ENCODE measurements at places on chromosomes 3 and 15. TPM values are rescaled to one million over a fixed set of nuclear protein-coding genes. Genes with fewer than 3 reads are reported as not detected.

The GLDN gene
- total RNA-seq = not detected

The LYZL4 gene
- total RNA-seq = not detected

The PTPRG gene
- total RNA-seq = 0.35 TPM

DNA sequence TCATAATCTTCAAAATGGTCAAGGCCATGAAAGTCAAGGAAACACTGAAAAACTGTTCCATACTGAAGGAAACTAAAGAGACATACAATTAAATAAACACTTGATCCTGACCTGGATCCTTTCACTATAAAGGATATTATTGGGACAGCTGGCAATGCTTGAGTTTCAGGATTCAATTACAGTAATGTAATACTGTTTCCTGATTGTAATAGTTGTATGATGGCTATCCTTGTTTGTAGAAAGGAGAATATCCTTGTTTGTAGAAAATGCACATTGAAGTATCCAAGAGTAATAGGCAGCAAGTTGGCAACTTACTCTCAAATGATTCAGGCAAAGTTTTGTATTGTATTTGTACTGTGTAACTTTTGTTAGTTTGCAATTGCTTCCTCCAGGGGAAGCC lies 4.6 kb downstream of the CIDEC start:
- no peaks in the 10 kb centered on the region for H3K27me3 ChIP-seq
- peaks cover 23% of the 10 kb centered on the region for H3K4me1 ChIP-seq
- H3K36me3 ChIP-seq = peaks cover 4% of the 10 kb centered on the region
- no peak overlapping the region for H3K27ac ChIP-seq

GRCh38 chr3:125168711-125169393 lies 43.7 kb downstream of the SLC12A8 start:
- no peak overlapping the region for H3K4me3 ChIP-seq
- H3K4me1 ChIP-seq = no peaks in the 10 kb centered on the region
- no peak overlapping the region for H3K27ac ChIP-seq
- H3K27me3 ChIP-seq = no peaks in the 10 kb centered on the region
- DNase-seq = no peak
- no peaks in the 10 kb centered on the region for H3K36me3 ChIP-seq

GRCh38 chr3:64215559-64215958 lies 9.7 kb downstream of the PRICKLE2 start:
- H3K4me1 ChIP-seq = peaks cover 29% of the 10 kb centered on the region
- H3K27ac ChIP-seq = no peak overlapping the region
- H3K27me3 ChIP-seq = no peaks in the 10 kb centered on the region
- no peak overlapping the region for H3K4me3 ChIP-seq
- H3K36me3 ChIP-seq = peaks cover 4% of the 10 kb centered on the region

DNA sequence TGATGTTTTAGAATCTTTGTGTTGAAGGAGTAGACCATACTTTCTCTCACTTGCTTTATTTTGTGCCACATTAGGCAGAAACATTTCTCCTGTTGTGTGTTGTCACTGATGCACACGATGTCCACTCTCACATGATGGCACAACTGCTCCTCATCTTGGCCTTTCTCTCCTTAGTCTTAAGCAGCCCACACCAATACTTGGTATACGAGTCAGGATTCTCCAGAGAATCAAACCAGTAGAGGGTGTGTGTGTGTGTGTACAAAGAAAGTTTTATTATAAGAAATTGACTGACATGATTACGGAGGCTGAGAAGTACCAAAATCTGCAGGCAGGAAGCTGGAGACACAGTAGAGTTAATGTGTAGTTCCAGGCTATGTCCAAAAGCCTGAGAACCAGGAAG lies 187.1 kb downstream of the ALCAM start:
- no peak overlapping the region for H3K27ac ChIP-seq
- no peak overlapping the region for H3K4me3 ChIP-seq
- no peaks in the 10 kb centered on the region for H3K27me3 ChIP-seq
- no peak for DNase-seq

DNA sequence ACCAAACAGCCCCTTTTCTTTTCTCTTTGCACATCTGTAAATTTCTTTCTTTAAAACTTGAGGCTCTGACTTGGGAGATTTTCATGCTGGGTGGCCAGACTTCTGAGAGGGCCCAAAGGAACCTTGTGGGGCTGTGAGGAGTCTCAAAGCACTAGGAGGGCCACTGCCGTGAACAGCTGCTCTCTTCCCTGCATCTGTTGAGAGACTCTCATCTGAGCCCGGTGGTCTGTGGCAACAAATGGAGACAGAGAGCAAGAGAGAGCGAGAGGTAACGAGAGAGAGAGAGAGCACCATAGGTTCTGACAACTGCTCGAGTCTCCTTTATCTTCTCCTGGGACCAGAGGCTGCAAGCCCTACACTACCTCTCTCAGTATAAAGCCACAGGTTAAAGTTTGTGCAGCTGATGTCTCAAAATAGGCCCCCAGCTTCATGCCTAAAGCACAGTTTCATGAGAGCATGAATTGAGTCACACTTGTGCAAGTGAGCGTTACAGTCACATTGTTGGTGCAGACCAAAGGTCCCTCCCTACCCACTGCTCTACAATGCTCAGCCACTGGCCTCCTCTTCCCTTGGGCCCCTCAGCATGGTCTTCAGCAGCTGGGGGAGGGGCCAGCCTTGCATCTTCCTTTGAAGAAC lies 60.7 kb downstream of the ZNF621 start:
- no peak for DNase-seq
- H3K27ac ChIP-seq = no peak overlapping the region
- no peaks in the 10 kb centered on the region for H3K36me3 ChIP-seq
- no peaks in the 10 kb centered on the region for H3K4me1 ChIP-seq
